ENCODE measurements at places on chromosomes 6 and 20. TPM values are rescaled to one million over a fixed set of nuclear protein-coding genes. Genes with fewer than 3 reads are reported as not detected.

Gene PRICKLE4
- not detected for total RNA-seq

Gene ASCC3
- total RNA-seq: 52.9 TPM

Gene ADGRF5
- not detected for total RNA-seq

DNA sequence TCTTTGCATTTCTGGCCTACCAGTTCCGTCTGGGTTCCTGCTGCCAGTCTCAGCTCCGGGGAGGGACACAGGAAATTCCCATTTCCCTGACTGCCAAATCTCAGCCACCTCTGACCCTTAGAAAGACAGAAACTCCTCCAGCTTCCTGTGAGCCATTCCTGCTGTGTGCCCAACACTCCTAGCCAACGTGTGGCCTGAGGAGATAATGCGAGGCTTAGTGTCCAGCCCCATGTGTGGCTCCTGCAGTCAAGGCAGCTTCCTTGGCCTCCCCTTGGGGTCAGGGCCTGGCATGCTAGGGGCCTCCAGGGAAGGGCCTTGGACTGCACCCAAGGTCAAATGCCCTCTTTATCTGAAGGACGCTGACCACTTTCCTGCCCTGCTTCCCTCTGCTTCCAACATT, 45.1 kb downstream of the MAFB start:
- H3K4me1 ChIP-seq: no peaks in the 10 kb centered on the region
- H3K36me3 ChIP-seq: no peaks in the 10 kb centered on the region
- H3K27me3 ChIP-seq: peaks cover 7% of the 10 kb centered on the region

- no peaks in the 10 kb centered on the region for H3K4me1 ChIP-seq
- DNase-seq: no peak
- no peak overlapping the region for H3K4me3 ChIP-seq
- H3K27me3 ChIP-seq: no peaks in the 10 kb centered on the region
Observed at GRCh38 chr6:119887666-119888065, 538.1 kb upstream of the MAN1A1 start.

DNA sequence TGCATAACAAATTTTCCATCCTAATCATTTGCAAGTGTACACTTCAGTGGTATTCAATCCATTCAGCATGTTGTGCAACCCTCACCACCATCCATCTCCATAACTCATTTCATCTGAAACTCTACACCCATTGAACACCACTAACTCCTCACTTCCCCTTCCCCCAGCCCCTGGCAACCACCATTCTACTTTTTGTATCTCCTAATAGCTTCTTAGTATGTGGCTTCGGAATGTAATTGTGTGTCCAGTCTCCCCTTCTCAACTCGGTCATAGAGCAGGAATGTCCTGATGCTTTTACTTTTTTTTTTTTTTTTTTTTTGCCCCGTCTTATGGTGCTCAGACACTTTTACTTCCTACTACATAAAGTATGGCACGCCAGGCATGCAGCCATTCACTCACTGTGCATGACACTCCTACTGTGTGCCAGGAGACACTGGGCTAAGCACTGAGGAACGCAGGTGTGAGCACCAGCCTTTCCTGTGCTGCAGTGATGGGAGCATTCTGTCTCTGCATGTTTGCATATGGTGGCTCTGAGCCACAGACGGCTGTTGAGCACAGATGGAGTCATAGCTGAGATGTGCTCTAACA, 15.3 kb downstream of the HCK start:
- no peak overlapping the region for H3K27ac ChIP-seq
- H3K27me3 ChIP-seq: peaks cover 5% of the 10 kb centered on the region
- H3K4me1 ChIP-seq: no peaks in the 10 kb centered on the region
- no peak for DNase-seq
- no peaks in the 10 kb centered on the region for H3K36me3 ChIP-seq
- H3K4me3 ChIP-seq: no peak overlapping the region

DNA sequence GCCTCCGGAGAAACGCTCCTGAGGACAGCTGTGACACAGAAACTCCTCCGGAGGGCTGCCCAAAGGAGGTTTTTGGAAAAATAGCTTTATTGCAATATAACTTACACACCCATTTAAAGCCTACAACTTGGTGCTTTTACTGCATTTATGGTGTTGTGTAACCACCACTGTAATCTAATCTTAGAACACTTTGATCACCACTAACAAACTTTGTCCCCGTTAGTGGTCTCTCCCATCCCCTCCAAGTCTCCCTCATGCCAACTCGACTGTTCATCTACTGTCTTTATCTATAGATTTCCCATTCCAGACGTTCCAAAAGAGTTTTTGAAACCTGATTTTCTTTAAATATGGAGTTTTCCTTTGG, 62.8 kb downstream of the SYNJ2 start:
- no peaks in the 10 kb centered on the region for H3K27me3 ChIP-seq
- peaks cover 36% of the 10 kb centered on the region for H3K36me3 ChIP-seq
- peaks cover 35% of the 10 kb centered on the region for H3K4me1 ChIP-seq
- DNase-seq: no peak

GRCh38 chr20:62782893-62783278, 13.4 kb upstream of the MRGBP start:
- no peak overlapping the region for H3K27ac ChIP-seq
- H3K4me3 ChIP-seq: no peak overlapping the region
- no peaks in the 10 kb centered on the region for H3K27me3 ChIP-seq
- no peak for DNase-seq
- H3K36me3 ChIP-seq: no peaks in the 10 kb centered on the region

DNA sequence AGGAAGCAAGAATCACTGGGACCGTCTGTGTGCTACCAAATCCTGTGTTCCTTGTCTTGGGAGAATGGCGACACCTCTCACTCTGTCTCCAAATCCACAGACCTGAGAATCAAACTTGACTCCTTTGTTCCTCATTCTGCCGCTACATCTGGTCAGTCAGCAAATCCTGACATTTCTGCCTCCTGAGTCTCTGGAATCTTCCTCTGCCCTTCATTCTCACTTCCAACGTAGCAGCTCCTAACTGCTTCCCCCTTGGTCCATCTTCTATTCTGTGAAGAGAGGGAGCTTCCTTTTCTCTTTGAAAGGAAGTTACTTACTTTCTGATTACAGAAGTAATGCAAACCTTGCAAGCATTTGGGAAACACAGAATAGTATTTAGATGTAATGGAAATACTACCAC, 37.7 kb downstream of the SYTL3 start:
- peaks cover 64% of the 10 kb centered on the region for H3K4me1 ChIP-seq
- no peak overlapping the region for H3K4me3 ChIP-seq
- no peaks in the 10 kb centered on the region for H3K27me3 ChIP-seq
- no peak for DNase-seq
- peak overlapping the region; percentile 47 for H3K27ac ChIP-seq
- H3K36me3 ChIP-seq: peaks cover 47% of the 10 kb centered on the region

GRCh38 chr20:44650771-44651433, 597 bp downstream of the ADA start:
- H3K27me3 ChIP-seq: no peaks in the 10 kb centered on the region
- DNase-seq: peak; percentile 58
- peak overlapping the region; percentile 85 for H3K4me3 ChIP-seq
- peak overlapping the region; percentile 79 for H3K27ac ChIP-seq

- no peaks in the 10 kb centered on the region for H3K4me1 ChIP-seq
- H3K36me3 ChIP-seq: no peaks in the 10 kb centered on the region
- no peak for DNase-seq
- no peak overlapping the region for H3K27ac ChIP-seq
- no peaks in the 10 kb centered on the region for H3K27me3 ChIP-seq
- H3K4me3 ChIP-seq: no peak overlapping the region
Observed at GRCh38 chr6:12501990-12502389, 211.8 kb downstream of the EDN1 start.

DNA sequence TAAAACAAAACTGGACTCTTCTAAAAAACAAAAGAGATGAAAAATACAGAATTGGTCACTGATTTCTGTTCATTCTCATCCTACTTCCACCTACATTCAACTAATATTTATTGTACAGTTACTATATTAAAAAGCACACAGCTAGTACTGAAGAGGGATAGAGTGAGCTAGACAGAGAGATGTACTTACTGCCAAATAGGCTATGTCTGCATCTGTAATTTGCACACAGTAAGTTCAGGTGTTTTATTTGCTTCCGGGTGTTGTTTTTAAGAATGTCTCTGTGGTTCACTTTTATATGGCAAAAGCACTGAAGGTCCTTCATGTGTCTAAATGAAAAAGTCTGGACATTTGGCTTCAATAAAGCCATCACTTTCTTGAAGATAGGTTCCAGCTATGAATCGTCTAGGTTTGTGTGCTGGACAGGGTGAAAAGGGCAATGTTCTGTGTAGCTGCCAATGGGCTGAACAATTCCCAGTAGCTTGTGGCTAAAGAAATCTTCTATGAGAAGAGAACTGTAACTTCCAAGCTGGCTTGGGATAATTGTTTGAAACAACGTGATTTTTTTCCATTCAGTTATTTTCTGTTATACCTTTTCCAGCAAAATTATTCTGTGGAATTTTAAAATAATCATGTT, 47.3 kb downstream of the EPB41L2 start:
- no peak overlapping the region for H3K4me3 ChIP-seq
- H3K27me3 ChIP-seq: no peaks in the 10 kb centered on the region
- DNase-seq: no peak
- no peaks in the 10 kb centered on the region for H3K36me3 ChIP-seq
- H3K4me1 ChIP-seq: peaks cover 4% of the 10 kb centered on the region

DNA sequence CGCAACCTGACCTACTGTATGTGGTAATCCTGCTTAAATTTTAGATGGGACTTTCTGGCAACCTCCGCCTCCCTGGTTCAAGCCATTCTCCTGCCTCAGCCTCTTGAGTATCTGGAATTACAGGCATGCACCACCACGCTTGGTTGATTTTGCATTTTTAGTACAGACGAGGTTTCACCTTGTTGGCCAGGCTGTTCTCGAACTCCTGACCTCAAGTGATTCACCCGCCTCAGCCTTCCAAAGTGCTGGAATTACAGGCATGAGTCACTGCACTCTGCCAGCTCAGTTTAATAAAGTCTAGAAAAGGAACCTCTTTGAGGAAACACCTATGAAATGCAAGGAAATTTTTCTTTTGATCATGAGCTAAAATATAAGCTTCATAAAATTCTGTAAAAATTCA, 9.0 kb upstream of the PLCB4 start:
- H3K4me1 ChIP-seq: no peaks in the 10 kb centered on the region
- no peak overlapping the region for H3K27ac ChIP-seq
- DNase-seq: no peak
- H3K36me3 ChIP-seq: no peaks in the 10 kb centered on the region

GRCh38 chr6:156164701-156165452, 612.3 kb upstream of the ARID1B start:
- peak overlapping the region; percentile 70 for H3K27ac ChIP-seq
- no peaks in the 10 kb centered on the region for H3K36me3 ChIP-seq
- DNase-seq: peak; percentile 21
- H3K27me3 ChIP-seq: no peaks in the 10 kb centered on the region
- H3K4me3 ChIP-seq: no peak overlapping the region
- peaks cover 28% of the 10 kb centered on the region for H3K4me1 ChIP-seq

DNA sequence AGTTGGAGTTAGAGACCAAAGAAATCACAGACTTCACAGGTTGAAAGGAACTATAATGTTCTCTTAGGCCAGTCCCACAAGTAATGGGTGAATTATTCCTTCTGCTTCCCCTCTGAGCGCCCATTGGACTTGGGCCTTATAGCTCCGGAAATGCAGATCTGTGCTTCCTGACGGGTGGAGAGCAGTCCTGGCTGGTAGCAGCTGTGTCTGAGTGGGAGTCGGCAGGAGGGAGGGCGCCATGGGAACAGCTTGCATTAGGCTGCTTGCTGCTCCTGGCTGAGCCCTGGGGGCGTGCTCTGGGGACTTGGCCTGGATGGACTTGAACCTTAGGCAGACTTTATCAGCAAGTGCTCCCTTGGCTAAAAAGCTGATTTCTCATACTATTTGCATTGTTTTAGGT, 18.4 kb upstream of the NUP153 start:
- DNase-seq: no peak
- no peak overlapping the region for H3K27ac ChIP-seq
- no peak overlapping the region for H3K4me3 ChIP-seq
- no peaks in the 10 kb centered on the region for H3K27me3 ChIP-seq
- H3K36me3 ChIP-seq: no peaks in the 10 kb centered on the region
- no peaks in the 10 kb centered on the region for H3K4me1 ChIP-seq

DNA sequence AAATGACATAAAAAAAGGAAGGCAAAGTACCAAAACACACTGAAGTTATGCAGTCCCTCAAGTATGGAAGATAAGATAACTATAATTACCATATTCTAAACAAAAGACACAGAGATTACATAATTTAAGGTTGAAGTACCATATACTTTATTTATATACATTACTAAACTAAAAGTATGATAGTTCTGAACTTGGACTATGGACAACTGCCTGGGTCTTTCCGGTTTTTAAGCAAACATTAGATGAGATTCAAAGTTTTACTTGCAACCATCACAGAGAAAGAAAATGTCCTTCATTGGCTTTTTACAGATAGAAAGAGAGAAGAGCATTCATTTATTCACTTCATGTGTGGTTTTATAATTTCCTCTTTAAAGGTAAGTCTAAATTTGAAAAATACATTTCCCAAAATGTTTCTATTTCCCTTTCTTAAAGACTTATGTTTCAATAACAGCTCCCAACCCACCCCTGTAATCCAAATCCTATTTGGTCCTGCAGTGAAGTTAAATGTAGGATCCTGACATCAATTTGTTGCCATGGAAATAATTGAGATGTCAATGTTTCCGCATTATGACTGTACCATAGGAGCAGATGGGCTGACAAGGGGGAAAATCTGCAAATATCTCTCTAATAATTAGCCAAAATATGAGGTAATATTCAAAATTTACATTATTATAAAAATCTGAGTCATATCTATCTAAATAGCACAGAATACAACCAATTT, 63.7 kb downstream of the PTPRK start:
- DNase-seq: no peak
- peaks cover 1% of the 10 kb centered on the region for H3K27me3 ChIP-seq
- H3K4me3 ChIP-seq: no peak overlapping the region
- H3K27ac ChIP-seq: no peak overlapping the region

GRCh38 chr6:168735268-168735949, 294.4 kb downstream of the SMOC2 start:
- H3K27ac ChIP-seq: no peak overlapping the region
- H3K4me1 ChIP-seq: no peaks in the 10 kb centered on the region
- H3K4me3 ChIP-seq: no peak overlapping the region
- H3K27me3 ChIP-seq: no peaks in the 10 kb centered on the region

- peak; percentile 73 for DNase-seq
- peaks cover 60% of the 10 kb centered on the region for H3K4me1 ChIP-seq
- no peaks in the 10 kb centered on the region for H3K27me3 ChIP-seq
- peak overlapping the region; percentile 79 for H3K27ac ChIP-seq
- peaks cover 44% of the 10 kb centered on the region for H3K36me3 ChIP-seq
Observed at GRCh38 chr6:26445934-26446667, 5.8 kb downstream of the BTN3A3 start.

- H3K36me3 ChIP-seq: no peaks in the 10 kb centered on the region
- H3K27ac ChIP-seq: no peak overlapping the region
- H3K27me3 ChIP-seq: no peaks in the 10 kb centered on the region
- DNase-seq: no peak
- no peak overlapping the region for H3K4me3 ChIP-seq
Observed at GRCh38 chr20:55353206-55353605, 652.1 kb downstream of the CBLN4 start.
